ENCODE measurements at places on chromosomes 13 and 19.

GRCh38 chr19:17855280-17856152 is 4.2 kb upstream of the RPL18A start:
- DNase-seq: peak; percentile 93

GRCh38 chr19:51103926-51104341 is 4.3 kb downstream of the CTU1 start:
- DNase-seq: no peak

- peak; percentile 80 for DNase-seq
Measured at GRCh38 chr19:38842439-38843174, 7.2 kb downstream of the HNRNPL start.

DNA sequence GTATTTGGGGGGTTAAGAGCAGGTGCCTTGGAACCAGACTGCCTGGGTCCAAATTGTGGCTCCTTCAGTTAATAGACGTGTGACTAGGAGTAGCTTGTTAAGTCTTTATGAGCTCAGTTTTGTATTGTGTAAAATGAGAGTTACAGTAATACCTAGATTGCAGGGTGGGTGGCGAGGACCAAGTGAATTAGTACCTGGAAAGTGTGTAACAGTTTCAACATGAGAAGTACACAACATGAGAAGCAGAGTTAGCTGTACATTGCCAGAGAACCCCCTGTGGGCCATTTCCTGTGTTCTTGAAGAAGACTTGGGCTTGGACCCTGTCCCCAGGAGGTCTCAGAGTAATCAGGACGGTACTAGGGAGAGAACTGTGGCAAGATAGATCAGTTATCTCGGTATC is 36.8 kb downstream of the PPP2R1A start:
- no peak for DNase-seq

DNA sequence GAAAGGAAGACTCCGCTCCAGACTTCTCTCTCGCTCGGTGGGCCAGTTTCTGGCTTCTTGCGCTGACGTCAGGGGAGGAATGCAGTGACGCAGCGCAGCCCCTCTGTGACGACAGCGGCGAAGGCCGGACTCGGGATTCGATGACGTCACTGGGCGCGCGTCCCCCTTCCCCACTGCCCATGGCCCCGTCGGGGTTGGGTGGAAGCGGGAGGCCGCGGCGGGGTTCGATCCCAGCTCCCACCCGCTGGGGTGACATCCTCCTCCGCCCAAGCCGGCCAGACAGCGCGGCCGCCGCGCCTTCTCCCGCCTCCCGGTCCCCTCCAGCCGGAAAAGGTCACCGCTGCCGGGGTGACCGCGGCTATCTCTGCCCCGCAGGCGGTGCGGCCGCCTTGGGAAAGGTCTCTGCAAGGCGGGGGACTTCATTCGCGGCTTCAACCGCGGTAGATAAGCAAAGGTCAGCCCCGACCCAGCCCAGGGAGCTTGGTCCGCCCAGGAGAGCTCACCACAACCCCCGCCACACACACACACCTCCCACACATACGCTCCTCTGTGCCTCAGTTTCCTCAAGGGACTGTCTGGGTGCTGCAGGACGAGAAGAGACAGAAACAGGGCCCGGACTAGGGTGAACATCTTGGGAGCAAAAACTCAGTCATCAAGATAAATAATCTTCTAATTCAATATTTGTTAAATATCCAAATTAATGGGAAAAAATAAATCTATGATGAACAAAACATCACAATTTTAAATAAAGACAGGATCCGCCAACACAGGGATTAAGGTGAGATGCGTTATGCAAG is 844 bp upstream of the RFX1 start:
- DNase-seq: no peak

GRCh38 chr13:61880578-61881283 is 465.1 kb upstream of the PCDH20 start:
- DNase-seq: no peak

DNA sequence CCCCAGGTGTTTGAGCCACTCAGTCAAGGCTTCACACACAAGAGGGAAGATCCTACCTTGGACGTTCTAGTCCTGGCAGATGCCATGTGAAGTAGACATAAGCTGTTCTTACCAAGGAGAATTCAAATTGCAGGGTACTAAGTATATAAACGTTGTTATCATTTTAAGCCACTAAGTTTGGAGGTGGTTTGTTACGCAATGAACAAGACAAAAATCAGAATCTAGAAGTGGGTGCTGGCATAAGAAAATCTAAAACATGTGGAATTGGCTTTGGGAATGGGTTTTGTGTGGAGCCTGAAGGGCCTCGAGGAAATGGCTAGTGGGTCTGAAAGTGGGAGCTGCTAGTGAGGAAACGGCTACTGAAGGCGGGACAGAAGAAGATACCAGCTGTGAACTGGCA is 83.9 kb downstream of the TBC1D4 start:
- no peak for DNase-seq

DNA sequence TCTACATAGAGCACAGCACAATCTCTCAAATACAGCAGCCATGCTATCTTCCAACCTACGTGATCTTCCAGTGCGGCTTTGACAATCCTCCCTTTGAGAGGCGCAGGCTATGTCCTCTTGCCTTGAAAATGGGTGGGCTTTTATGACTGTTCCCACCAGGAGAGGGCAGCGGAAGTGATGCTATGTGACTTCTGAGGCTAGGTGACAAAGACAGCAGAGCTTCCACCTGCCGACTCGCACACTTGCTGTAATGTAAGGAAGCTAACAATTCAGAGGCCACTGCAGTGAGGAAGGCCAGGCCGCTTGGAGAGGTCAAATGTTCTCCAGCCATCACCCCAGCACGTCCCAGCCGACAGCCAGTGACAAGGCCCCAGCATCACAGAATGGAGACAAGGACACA is 65.8 kb downstream of the MRPL57 start:
- no peak for DNase-seq

DNA sequence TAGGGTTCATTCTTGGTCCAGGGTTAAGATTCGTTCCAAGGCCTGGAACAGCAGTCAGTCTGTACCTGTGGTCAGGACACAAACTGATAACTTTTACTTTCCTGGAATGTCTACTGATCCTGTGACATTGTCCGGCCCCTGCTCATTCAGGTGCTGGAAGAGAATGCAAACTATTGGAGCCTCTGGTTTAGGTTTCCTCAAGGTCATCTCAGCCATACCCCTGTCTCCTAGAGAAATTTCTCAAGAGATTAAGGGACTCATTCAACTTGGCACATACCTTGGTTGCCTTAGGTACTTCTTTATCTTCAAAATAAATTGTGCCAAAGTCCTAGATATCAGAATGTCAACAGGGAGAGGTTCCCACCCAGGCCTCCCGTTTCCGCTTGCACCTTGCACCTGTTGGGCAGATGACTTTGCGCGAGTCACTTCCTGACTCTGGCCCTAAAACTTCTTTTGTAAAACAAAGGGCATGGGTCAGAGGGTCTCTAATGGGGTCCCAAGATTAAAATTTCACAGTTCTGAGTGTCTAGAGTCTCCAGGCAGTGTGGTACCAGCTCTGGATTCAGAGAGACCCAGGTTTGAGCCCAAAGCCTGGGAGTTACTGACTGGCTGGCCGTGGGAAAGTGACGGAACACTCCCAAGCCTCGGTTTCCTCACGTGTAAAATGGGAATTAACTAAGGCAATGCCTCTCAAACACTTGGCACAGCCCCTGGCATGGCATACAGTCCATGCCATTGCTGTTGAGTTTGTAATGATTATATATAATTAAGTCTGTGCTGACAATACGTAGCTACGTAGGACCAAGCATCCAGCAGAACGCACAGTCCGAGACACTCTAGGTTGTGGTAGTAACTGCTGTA is 25.8 kb upstream of the CYP2S1 start:
- no peak for DNase-seq

DNA sequence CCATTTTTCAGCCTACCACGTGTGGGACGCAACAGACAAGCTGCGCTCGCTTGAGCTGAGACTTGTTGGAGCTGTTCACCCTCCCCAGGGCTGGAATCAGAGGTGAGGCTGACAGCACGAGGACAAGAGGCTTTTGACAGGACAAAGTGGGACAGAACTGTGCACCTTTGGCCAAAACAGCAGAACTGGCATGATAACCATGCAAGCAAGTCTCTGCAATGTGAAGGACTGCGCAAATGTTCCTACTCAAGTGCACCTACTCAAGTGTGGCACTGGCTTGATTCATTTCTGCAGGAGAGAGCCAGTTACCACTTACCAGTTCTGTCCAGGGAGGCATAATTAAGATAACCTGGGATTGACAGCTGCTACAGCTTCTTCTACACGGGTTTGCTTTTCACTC is 62.2 kb upstream of the TM9SF2 start:
- no peak for DNase-seq

DNA sequence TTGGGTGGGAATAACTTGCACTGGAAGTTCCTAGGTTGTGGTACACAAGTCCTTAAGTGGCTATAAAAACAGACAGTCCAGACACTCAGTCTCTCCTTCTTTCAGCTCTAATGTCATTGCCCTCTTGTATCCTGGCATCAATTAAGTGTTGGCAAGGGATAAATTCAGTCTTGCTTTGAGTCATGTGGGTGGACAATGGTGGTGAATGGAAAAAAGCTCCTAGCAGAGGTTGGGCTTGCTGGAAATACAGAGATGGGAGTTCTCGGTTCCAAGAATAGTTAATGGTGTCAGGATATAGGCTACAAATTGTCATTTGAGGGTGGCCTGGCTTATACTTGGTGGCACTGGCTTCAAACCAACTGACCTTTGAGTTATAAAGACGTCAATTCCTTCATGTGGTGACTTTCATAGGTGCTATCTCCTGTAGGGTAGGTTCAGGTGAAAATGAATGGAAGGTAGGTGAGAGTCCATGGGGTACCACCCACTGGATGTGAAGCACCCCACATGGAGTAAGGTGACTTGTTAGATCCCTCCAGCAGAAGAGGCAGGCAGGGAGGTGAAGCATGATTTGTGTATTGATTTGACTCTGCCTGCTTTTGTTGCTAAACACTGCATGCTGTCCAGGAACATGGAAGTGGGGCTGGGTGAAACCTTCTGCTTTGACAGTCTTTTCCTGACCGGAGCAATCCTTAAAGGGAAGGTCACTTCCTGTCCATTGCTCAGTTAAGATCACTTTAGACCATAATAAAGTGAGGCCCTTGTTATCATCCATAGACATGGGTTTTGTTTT is 102.0 kb downstream of the LACC1 start:
- no peak for DNase-seq
